Hematopoietic multipotent progenitor cell treated with erythropoietin and hydrocortisone succinate and interleukin-3 and kit ligand, for 17 days (in vitro differentiated cells): ENCODE measurements at places on chromosomes 4 and X.

GRCh38 chr4:106039796-106040195, 144.5 kb downstream of the NPNT start:
- no peak for DNase-seq

DNA sequence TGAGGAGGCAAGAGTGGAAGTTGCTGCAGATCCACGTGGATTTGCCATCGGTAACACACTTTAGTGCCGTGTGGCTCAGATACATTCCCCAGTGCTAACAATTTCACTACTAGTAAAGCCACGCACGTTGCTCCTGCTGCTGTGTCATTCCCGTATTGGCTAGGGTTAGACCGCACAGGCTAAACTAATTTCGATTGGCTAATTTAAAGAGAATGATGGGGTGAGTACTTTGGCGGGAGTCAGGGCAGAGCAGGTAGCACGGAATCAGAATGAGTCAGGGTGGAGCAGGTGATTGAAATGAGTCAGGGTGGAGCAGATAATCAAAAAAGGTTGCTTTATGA, 1337.5 kb downstream of the FSTL5 start:
- no peak for DNase-seq

DNA sequence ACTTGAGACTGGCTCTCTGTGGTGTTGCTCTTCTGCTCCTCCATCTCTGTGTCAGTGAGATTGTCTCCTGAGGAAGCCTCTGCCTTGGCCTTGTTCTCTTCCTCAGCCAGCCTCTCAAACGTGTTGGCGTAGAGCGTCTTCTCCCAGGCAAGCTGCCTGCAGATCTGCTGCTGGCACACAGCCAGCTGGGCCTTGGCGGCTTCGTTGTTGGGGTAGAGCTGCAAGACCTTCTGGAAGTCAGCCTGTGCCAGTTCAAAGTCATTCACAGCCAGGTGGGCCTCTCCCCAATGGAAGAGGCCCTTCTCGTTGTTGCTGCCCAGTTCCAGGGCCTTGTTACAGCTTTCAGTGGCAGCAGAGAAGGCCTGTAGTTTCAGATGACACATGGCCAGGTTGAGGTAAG, 159.1 kb downstream of the NDST3 start:
- no peak for DNase-seq

GRCh38 chrX:111447298-111447697, 35.3 kb upstream of the DCX start:
- DNase-seq: no peak

DNA sequence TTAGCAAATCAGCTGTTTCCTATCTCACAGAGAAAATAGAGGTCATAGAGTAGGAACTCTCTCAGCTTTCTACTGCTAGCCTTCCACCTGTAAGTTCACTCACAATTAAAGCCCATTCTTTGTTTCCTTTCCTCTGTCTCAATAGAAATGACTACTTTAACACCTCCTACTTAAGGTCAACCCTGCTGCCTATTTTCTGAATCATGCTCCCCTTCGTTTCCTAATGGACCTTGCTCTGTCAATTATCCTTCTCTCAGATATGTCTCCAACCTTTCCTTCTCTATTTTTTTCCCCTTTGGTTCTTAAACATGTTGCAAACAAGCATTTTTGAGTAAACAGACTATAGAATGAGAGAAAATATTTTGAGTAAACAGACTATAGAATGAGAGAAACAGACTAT, 5.1 kb upstream of the PAQR3 start:
- no peak for DNase-seq

DNA sequence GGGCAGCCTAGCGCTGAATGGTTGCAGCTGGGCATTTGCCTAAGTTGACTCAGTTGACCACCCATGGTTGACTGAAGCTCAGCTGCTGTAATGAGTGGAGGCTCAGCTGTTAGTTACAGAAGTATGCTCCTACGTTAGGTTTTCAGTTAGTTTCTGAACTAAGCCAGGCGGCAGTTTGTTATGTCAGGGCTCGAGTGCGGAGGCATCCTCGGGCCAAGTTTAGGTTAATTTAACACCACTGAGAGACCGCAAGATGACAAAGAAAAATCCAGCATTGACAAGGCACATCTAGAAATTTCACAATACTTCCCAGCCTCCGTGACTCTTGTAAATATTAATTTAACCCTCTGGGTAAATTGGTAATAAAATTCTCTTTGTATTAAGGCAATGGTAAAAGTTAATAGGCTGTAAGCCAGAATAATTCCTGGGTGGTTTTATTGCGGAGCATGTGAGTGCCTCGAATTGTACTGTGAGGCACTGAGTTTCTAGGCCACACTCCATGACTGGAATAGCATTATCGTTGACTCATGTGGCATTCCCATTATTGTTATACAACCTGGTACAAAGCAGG, 33.1 kb upstream of the CDKN2AIP start:
- no peak for DNase-seq

DNA sequence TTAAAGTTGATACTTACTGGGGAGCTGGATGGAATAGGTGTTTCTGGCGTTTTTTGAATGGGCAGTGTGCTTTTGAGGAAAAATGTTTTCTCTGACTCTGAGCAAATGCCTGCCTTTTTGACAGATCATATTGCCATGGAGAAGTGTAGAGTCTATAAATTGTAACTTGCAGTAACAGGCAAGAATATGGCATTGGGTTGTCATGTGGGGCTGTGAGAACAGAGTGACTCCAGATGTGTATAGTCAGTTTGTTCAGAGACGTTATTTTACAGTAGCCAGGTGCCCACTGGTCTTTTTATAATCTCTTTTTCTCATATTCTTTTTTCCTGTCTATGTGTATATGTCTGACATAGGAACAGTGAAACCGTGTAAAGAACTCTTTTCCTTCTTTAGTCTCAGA, 40.8 kb downstream of the RAPGEF2 start:
- DNase-seq: peak; percentile 53

- no peak for DNase-seq
Measured at GRCh38 chr4:29581457-29581856, 1138.7 kb upstream of the PCDH7 start.

DNA sequence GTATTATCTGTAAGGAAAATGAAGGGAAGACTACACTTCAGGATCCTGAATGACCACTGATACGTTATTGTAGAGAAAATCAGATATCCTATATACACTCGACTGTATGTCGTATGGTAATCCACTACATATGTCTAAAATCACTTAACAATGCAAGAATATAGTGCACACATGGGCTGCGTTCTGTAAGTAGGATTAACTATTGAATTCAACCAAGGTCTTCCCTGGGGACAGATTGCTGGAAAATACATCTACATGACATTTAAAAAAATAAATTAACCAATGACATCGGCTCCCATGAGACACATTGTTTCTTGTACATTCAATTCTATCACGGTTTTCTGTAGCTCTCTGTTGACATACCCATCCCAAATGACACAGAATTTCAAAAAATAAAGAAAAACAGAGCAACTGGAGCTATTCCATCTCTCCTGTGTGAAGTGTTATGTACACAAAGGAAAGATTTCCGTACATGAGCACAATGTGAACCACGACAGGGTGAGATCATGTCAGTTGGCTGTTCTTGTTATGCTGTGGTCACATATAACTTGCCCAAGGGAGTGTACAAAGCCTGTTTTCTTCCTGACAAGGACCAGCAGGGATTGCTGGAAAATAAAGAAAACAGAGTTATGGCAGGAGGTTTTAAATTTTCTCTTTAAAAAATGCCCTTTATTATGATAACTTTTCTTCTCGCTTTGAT, 6.1 kb downstream of the ENOX2 start:
- DNase-seq: no peak

- DNase-seq: no peak
Measured at GRCh38 chr4:152738827-152739226, 40.7 kb downstream of the TIGD4 start.

DNA sequence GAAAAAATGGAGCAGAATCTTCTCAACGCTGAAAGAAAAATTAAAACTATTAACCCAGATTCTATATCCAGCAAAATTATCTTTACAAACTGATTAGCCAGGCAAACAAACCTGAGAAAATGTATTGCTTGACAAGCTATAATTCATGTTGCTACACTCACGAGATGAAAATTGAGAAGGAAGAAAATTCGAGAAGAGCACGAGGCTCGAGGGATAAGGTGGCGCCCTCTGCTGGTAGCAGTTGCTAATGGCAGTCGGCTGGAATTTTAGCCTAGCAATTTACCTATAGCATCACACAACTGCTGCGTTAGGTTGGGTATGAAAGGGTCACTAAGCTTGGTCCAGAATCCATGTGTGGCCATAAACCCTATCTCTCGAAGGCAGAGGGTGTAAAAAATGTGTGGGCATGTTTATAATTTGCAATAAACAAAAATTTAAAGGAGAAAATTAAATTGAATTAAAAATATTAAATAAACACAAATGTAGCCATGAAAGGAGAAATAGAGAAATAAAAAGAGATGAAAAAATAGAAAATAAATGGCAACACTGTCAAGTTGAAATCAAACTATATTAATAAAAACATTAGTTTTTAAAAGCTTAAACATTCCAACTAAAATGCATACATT, 126.6 kb downstream of the PPP4R3C start:
- DNase-seq: peak; percentile 10

DNA sequence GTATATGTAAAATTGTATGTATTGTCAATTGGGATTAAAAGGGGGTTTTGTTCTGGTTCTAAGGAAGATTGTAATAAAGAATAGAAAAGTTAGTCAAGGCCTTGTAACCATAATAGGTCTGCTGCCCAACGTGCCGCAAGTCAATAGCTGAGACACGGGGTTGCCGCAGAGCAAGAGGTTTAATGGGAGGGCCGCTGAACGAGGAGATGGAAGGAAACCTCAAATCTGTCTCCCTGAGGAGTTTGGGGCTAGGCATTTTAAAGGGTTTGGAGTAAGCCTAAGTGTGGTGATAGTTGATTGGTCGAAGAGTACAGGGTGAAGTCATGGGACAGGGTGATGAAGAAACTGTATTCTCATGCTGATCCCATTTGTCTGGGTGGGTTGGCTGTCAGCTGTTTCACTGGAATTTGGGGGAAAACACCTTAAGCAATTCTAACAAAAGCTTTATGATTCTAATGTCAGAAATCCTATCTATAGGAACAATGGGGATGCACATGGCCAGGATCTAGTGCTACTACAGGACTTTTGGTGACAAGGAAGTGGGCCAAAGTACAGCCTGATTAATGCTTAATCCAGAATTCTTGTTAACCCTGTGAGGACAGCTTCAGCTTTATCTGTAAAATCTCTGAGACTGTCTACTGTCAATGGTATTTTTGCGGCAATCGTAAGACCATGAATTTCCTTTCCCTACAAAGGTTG, 86.9 kb downstream of the RELL1 start:
- no peak for DNase-seq

DNA sequence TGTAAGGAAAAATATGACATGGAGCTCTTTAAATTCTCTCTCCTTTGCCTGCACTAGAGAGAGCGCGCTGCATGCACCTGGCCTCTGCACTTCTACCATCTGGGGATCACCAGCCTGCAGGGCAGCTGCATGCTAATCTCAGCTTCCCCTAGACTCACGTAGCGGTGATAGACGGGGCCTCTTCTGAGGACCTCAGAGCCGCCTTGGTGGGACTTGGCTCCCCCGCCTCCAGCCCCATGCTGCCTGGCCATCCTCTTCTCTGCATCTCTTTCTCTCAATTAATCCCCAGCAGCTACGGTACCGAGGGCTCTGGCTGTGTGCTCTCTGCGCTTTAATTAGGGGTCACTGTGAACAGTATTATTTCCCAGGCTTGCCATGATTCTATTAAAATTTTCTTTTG, 52.8 kb upstream of the PSAPL1 start:
- DNase-seq: no peak

DNA sequence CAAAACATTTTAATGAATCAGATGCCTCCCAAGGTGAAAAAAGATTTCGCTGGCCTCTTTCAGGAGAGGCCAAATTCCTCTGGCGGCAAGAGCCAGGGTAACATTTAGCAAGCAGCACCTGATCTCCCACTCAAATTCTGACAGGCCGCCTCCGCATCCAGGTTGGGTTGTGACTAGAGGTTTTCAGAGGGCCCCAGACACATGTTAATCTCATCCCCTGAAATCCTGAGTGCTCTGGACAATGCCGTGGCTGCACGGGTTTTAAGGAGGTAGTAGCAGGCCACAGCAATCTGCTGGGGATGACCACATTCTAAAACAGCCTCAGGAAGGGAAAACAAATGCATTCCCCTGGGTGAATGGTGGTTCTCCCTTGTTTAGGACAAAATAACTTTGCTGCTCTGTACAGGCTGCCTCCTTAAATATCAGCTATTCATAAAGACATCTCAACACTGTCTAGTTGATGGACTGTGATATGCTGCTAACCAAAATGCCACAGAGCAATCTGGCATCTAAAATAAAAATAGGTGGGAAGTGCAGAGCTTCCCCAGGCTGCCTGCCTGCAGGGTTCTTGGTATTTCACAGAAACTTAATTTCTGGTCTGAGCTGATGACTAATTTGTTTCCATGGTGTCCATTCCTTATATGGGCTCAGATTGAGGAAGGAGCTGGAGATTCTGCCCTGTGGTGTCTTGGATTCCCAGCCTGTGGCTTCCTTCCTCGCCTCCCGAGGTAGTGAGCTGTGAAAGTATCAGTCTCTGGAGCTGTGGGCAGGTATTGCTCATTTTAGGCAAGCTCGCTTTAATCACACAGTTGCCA, 202.0 kb downstream of the DCLK2 start:
- no peak for DNase-seq

DNA sequence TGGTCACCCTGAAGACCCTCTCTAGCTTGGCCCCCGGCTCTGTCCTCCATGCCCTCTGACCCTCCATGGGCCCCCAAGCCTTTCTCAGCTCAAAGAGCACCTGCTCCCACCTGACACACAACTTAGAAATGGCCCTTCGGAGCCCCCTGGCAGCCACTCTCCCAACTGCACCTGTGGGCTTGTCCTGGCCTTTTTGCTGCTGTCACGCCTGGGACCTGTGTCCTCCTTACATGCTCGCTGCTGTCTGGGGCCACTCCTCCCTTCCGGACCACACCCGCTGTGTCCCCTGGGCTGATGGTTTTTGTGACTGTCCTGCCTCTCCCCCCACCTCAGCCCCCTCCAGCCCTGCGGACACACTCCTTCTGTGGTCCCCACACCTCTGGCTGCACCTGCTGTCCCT, 106.2 kb upstream of the AFAP1 start:
- DNase-seq: no peak

DNA sequence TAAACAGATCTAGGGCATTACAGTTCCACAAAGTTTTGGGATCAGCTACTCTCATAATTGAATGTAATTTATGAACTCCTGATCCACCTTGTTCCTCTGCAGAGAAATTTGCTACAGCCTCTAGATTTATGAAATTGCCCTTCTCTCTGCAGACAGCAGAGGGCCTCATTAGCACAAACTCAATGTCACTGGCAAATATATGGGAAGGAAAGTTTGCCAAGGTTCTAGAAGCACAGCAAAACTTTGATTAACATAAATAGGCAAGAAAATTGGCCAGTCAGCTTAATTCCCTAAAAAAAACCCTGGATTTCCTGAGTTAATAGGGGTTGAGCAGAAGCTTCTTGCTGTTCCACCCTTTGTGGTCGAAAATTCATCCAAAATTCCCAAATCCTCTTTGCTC, 31.5 kb downstream of the PRPS1 start:
- peak; percentile 40 for DNase-seq

DNA sequence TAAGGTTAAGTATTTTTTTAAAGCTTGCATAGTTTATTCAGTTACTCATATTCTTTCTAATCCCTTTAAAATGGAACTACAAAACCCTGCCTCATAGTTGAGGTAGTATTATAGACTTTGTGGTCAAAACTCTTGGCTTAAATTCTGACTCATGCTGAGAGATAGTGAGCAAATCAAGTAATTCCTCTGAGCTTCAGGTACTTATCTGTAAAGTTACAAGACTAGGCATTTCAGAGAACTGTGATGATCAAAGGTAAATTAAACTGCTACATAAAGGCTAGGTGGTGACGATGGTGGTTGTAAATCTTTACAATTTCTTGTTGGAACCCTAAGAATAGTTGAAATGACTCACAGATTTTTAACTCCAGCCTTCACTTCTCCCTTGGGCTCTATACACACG, 3.2 kb upstream of the CLOCK start:
- DNase-seq: no peak

- DNase-seq: no peak
Measured at GRCh38 chrX:23820235-23820782, 37.3 kb downstream of the SAT1 start.
